ENCODE measurements at places on chromosomes 2 and 18.

- no peak for DNase-seq
These were observed 40.7 kb downstream of the EMILIN2 start for GRCh38 chr18:2887470-2887869.

DNA sequence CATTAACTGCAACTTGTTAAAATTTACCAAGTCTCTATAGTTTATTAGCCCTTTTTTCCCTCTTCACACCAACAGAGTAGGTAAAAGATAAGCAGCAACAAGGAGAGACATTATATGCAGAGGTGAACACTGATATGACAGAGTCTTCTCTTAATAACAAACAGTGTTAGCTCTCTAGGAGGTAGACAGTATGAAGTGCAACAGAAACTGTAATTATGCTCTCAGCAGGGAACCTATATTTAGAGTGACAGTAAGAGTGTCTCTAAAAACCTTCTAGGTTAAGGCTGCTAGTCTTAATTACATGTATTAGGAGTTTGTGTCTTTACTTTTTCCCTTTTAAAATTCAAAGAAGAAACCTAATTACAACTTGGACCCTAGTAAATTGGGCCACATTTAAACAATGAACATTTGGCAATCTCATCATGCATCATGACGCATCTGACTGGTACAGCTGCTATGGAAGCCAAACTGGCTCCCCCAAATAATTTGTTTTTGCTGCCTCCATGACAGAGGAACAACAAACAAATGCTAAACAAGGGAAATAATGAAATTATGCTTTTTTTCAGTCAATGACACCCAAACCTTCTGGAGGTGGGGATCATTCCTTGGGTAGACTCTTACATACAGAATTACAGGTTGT, 69.9 kb upstream of the MMADHC start:
- DNase-seq: no peak

- DNase-seq: no peak
These were observed 9.8 kb downstream of the STEAP3 start for GRCh38 chr2:119233326-119234020.

- no peak for DNase-seq
These were observed 205.9 kb downstream of the BABAM2 start for GRCh38 chr2:28096421-28096820.

- DNase-seq: no peak
These were observed 6.4 kb upstream of the SLC8A1 start for GRCh38 chr2:40458271-40458794.

DNA sequence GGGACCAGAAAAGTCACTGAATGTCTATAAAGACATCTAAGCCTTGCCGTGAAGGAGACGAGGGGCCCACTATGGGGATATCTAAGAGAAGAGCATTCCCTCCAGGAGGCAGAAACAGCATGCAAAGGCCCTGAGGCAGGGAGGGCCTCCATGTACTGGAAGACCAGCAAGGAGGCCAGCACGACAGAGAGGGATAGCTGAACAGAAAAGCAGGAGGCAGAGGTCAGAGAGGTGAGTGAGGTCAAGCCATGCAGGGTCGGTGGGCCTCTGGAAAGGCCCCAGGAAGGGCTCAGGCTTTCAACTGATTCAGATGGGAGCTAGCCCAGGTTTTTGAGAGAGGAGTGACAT, 5.7 kb downstream of the TRABD2A start:
- DNase-seq: no peak

GRCh38 chr2:200689115-200689514, 103.3 kb downstream of the AOX1 start:
- DNase-seq: no peak

- no peak for DNase-seq
These were observed 16.1 kb upstream of the TTLL4 start for GRCh38 chr2:218694405-218695145.

DNA sequence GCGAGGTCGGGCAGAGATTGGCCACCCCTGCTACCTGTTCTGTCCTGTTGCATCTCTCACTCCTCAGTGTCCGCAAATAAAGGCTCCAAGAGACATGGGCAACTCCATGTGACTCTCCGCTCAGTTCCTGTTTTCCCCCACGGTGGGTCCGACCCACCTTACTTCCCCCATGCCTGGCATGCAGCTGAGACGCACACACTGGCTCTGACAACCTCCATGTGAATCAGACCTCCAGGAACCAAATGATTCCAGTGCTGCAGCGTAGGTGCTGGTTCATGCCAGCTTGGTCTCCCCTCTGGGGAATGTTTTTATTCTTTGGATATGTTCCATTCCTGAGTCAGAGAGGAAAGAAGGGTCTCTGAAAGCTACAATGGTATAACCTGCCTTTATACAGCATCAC, 221.5 kb downstream of the SH3RF3 start:
- DNase-seq: no peak

GRCh38 chr2:207296265-207296948, 130.7 kb upstream of the KLF7 start:
- no peak for DNase-seq

- no peak for DNase-seq
These were observed 102.8 kb downstream of the CAPN13 start for GRCh38 chr2:30704309-30705020.

GRCh38 chr2:233124421-233125080, 64.4 kb downstream of the INPP5D start:
- no peak for DNase-seq

DNA sequence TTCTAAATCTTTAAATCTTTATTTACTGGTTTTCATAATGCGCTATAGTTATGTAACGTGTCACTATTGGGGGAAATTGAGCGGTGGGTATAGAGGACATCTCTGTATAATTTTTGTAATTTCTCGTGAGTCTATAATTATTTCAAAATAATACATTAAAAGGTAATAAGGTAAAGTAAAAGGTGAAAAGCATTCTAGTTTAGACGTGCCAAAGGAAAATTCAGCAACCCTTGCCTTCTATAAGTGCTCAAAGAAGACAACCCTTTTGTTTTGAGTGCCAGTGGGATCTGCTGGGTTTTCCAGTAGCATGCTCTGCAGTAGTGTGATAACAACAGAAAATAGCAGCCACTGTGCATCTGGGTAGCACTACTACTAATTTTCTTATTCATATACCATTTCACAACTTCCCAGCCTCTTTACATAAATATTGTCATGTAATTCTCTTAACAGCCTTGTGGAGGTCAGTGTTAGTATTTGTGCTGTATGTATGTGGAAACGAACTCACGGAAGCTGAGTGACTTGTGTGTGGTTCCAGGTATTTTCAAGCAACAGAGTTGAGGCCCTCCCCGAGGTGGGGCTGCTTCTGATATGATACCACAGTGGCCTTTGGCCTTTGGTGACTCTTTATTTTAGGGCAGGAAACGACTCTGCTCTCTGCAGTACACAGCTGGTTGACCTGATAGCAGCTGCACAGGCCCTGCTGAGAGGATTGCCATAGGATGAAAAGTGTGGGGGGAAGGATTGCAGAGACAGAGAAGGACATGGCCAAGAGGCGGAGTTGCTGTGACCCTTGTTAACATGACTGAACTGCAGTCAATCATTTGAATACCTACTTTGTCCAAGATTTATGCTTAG, 104.5 kb downstream of the TDRD15 start:
- DNase-seq: no peak

- no peak for DNase-seq
These were observed 95.6 kb downstream of the EHBP1 start for GRCh38 chr2:62801110-62801509.

GRCh38 chr2:233655043-233655442, 16.7 kb upstream of the UGT1A9 start:
- no peak for DNase-seq

DNA sequence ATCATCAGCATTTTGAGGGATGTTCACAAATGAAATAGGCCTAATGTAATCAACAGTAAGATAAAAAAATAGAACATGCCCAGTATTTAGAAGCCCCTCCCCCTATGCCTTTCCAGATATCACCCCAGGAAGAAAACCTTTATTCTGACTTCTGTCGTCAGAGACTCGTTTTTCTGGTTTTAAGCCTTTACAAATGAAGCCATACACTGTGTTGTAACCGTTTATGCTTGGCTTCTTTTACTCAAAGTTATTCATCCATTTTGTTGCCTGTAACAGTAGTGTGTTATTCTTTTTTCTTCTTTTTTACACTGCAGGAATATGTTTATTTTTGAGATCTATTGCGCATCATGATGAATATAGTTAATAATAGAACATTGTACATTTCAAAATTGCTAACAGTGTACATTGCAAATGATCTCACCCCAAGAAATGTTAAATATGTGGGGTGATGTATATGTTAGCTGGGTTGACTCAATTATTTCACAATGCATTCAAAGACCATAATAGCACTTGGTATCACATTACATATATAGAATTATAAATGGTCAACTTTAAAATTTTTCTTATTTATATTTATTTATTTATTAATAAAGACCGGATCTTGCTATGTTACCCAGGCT, 28.1 kb upstream of the PNPT1 start:
- no peak for DNase-seq

GRCh38 chr2:42809131-42809818, 16.9 kb upstream of the HAAO start:
- no peak for DNase-seq

DNA sequence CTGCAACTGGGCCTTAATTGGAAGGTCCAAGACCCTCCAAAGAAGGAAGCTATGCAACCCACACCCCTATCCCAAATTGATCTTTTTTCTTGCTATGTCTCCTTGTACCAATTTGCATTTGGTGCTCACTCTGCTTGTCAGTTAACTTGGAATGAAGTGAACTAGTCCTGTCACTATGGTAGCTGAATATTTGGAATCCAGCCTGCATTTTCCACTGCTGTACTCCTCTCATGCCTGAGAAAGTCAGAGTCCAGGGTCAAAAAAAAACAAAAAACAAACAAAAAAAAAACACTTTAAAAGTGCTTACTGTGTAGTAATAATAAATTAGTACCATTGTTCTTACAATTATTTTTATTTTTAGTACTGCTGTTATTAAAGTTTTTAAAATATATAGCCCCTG, 462.8 kb upstream of the SLC8A1 start:
- no peak for DNase-seq

GRCh38 chr2:163081754-163082153, 243.2 kb upstream of the KCNH7 start:
- DNase-seq: no peak

DNA sequence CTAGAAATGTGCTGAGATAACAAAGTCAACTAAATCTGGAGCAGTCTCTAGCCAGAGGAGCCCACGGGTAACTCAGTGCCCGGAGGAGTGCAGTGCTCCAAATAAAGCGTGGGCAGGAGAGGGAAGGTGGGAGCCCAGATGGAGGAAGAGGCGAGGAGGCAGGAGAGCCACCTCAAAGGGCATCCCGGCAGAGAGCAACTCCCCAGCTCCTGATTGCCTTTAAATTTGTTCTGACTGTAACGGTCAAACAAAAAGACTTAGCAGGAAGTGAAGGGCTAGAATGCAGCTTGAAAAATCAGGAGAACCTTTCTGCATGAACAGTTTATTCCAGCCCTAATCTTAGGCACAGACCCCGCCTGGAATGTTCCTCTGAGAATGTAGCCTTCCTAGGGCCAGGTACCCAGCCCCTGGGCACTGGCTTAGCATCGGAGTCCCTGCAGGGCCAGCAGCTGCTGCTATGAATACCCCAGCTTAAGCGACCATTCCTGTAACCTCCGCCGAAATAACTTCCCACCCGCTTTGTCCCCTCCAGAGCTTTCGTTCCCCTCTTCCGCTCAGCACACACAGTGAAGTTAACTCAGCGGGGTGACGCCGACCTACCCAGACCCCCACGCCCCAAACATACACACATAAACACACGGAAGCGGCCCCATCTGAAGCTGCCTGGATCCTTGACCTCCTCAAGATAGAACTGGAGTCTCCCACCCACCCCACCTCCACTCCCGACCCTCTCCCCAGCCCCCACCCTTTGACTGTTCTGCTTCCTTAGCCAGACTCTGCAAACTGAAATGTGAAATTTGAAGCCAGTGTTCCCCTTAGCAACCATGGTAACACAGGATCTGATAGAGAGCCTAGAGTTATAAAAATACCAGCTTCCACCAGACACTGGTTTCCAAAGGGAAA, 123.2 kb downstream of the SMAD7 start:
- no peak for DNase-seq

GRCh38 chr2:11813951-11814350, 67.5 kb downstream of the LPIN1 start:
- DNase-seq: no peak

DNA sequence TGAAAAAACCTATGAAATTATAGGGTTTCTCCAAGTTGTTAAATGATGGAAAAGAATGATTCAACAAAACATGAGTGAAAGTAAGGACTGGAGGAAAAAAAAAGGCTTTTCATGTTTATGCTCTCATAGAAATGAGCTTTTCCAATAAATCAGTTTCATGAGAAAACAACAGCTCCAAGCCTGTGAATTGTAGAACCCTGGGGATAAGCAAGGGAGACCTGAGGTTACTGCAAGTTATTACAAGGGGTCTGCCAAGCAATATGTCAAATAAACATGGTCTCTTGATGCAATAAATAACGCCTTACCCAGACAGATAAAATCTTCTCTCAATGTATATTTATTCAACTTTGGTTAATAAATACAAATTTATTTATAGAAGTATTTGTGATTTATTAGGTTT, 577.9 kb upstream of the GCFC2 start:
- no peak for DNase-seq

DNA sequence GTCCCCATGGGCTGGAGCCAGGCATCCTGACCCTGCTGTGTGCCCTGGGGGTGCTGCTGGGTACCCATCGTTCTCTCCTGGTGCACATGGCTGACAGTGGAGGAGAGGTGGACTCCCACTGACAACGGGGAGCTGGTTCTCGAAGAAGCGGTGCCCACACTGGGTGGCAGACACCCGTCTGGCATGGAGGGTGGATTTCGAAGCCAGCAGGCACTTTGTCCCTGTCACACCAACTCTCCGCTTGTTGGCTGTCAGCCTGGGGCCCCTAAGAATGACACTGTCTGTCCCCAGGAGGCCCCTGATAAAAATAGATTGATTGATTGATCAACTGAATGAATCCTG, 55.4 kb downstream of the RTP5 start:
- no peak for DNase-seq

- no peak for DNase-seq
These were observed 98.4 kb downstream of the UXS1 start for GRCh38 chr2:106095478-106096298.

GRCh38 chr2:20221555-20221973, 3.4 kb downstream of the SDC1 start:
- DNase-seq: no peak

GRCh38 chr2:5914811-5915611, 222.8 kb downstream of the SOX11 start:
- no peak for DNase-seq

DNA sequence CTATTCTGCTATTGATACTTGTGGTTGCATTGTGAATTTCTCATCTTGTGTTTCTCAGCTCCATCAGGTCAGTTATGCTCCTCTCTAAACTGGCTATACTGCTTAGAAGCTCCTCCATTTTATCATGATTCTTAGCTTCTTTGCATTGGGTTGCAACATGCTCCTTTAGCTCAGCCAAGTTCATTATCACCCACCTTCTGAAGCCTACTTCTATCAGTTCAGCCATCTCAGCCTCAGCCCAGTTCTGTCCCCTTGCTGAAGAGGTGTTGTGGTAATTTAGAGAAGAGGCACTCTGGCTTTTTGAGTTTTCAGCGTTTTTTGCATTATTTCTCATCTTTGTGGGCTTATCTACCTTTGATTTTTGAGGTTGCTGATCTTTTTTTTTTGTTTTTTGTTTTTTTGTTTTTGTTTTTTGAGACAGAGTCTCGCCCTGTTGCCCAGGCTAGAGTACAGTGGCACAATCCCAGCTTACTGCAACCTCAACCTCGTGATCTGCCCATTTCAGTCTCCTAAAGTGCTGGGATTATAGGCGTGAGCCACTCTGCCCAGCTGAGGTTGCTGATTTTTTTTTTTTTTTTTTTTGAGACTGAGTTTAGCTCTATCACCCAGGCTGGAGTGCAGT, 36.0 kb downstream of the ANKRD12 start:
- no peak for DNase-seq

Measured in stimulated activated CD8-positive, alpha-beta memory T cell treated with anti-CD3 and anti-CD28 coated beads, Interleukin-4, amount 100 ng/mL, for 4 hours (primary cell).